ENCODE measurements at places on chromosomes 7 and 10. TPM values are rescaled to one million over a fixed set of nuclear protein-coding genes. Genes with fewer than 3 reads are reported as not detected.

GRCh38 chr7:68432585-68432984 lies 1165.7 kb upstream of the AUTS2 start:
- DNase-seq: no peak

GRCh38 chr10:74502963-74503608 lies 323.3 kb upstream of the KAT6B start:
- DNase-seq: no peak

Gene GHRHR
- total RNA-seq: not detected

GRCh38 chr10:79468015-79468560 lies 22.7 kb upstream of the ZCCHC24 start:
- no peak for DNase-seq

GRCh38 chr10:96252730-96253129 lies 18.6 kb downstream of the BLNK start:
- DNase-seq: no peak

GRCh38 chr7:13908667-13909397 lies 80.6 kb downstream of the ETV1 start:
- no peak for DNase-seq

Gene IFIT1
- 5.4 TPM for total RNA-seq

- no peak for DNase-seq
These were observed 120.1 kb upstream of the AOAH start for GRCh38 chr7:36844374-36844773.

Gene PLPP4
- total RNA-seq: not detected

- peak; percentile 35 for DNase-seq
These were observed 11.3 kb upstream of the ZNF518A start for GRCh38 chr10:96118604-96119450.

DNA sequence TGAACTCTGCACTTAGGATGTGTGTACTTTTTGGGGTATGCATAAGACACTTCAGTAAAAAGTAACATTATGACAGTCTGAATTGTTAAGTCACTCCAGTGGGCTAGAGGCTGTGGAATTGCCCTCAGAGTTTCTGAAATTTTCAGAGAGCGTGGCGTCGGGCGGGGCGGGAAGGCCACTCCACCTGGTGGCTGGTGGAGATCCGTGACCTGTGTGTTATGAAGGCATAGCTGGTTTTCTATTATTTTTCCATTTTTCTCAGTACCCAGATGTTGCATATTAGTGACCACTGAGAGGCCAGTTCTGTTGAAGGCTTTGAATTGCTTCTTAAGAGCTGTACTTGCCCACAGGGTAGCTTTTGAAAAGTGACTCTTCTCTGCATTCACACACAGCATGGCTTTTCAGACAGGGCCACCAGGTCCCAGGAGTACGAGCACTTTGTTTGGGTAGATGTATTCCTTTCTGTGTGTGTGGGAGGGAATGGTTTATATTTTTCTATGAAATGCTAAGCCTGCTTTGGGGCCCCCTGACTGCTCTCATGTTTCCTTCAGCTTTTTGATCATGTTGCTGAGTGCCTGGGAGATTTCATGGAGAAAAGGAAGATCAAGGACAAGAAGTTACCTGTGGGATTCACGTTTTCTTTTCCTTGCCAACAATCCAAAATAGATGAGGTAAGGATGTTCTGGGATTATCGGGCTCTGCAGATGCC lies 52.3 kb downstream of the TACR2 start:
- DNase-seq: no peak

DNA sequence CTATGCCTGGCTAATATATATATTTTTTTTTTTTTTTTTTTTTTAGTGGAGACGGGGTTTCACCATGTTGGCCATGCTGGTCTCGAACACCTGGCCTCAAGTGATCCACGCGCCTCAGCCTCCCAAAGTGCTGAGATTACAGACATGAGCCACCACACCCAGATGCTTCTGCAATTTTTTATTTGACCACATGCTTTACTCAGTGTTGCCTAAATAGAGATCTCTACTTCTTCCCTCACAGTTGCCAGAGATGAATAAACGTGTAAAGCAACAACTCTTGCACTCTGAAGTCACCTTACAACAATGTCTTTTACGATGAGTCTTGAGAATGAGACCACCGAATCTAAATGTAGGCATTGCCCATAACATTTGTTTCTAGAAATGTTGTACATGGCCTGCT lies 107.9 kb upstream of the FRMD4A start:
- DNase-seq: no peak

Gene BTBD16
- 0.40 TPM for total RNA-seq

DNA sequence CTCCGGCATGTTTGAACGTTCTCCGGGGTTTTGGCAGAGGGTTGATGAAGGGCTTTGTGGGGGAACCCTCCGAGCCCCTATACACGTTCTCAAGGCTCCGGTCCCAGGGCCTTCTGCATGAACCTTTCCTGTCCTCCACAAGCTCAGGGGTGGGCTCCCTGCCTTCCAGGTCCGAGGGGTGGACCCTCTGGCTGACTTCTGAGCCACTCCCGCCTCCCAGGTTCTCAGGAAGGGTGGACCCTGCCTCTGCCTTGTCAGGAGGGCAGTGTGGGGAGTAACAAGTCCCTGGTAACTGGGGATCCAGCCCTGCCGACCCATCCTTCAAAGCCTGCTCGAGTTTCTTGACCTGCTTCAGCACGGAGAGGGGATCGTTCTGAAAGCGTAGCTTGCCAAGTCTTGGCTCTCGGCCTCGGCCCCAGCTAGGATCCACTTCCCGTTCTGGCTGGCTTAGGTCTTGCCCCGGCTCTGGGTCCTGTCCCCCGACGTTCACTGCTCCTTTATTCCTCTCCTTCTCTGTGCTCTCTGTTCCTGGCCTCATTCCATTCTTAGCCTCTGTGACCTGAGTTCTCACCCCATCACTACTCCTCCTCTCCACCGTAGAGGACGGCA lies 38.9 kb downstream of the DENND2A start:
- no peak for DNase-seq

GRCh38 chr7:36473454-36474282 lies 84.0 kb downstream of the ANLN start:
- peak; percentile 74 for DNase-seq

GRCh38 chr7:132221356-132221755 lies 354.9 kb downstream of the PLXNA4 start:
- peak; percentile 27 for DNase-seq

Gene SBDS
- 112 TPM for total RNA-seq

Gene CCL24
- total RNA-seq: 18.4 TPM

Gene ACHE
- 5.3 TPM for total RNA-seq

DNA sequence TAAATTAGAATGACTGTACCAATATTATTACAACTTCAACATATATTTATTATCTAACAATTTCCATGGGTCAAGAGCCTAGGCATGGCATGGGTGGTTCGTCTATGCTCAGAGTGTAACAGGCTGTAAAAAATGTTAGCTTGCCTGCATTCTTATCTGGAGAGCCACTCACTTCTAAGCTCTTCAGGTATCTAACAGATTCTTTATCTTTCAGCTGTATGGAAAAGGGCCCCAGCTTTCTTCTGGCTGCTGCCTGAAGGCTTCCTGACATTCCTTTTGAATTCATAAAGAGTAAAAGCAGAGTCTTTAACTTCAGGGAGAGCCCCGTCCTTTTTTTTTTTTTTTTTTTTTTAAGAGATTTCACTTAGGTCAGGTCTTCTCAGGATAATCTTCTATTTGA lies 648.8 kb downstream of the NXPH1 start:
- DNase-seq: no peak

GRCh38 chr10:79457256-79457785 lies 11.9 kb upstream of the ZCCHC24 start:
- no peak for DNase-seq

DNA sequence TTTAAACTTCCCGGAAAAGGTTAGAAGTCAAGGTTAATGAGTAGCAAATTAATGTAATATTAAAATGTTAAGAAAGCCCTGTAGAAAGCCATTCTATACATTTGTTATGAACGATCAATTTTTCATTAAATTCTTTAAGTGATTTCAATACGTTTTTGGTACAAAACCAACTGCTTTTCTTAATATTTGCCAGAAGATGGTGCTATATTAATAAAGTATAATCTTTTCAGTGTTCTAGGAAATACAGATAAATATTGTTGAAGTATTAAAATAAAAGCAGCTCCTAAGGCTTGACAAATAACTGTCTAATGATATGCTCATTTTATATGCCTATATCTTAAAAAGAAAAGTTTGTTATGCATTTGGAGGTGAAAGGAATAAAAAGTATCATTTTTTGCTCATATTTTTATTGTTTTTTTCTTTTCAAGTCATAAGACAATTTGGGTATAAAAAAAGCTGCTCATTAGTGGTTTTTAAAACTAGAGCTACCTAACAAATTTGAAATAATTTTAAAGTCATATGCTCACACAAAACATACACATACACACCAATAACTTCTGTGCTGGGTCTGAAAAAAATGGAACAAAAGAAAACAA lies 130.3 kb upstream of the POT1 start:
- no peak for DNase-seq

Gene EPO
- not detected for total RNA-seq

DNA sequence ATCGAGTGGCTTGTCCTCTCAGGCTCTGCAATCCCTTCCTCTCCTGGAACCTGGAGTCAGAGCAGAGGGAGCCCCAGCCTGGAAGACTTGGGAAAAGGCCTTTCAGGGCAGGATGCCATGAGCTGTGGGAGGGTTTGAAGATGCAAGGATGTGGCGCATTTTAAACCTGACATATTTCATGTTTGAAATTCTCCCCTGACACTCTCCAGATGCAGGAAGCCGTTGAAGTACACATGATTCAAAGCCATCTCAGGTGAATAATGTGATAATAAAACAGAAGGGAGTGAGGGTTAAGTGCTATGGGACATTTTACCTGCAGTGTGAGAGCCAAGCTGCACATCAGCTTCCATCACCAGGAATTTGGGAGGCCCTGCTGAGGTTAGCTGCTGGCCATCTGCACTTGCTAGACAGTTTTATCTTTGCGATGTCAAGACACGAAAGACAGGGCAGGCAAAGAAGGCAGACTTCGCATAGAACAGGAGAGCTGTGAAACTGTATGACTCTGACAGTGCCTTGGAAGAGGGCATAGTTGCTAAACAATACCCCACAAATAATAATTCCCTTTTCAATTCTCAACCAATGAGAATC lies 159.1 kb upstream of the GDF10 start:
- DNase-seq: no peak

Gene HTR5A
- total RNA-seq: not detected

DNA sequence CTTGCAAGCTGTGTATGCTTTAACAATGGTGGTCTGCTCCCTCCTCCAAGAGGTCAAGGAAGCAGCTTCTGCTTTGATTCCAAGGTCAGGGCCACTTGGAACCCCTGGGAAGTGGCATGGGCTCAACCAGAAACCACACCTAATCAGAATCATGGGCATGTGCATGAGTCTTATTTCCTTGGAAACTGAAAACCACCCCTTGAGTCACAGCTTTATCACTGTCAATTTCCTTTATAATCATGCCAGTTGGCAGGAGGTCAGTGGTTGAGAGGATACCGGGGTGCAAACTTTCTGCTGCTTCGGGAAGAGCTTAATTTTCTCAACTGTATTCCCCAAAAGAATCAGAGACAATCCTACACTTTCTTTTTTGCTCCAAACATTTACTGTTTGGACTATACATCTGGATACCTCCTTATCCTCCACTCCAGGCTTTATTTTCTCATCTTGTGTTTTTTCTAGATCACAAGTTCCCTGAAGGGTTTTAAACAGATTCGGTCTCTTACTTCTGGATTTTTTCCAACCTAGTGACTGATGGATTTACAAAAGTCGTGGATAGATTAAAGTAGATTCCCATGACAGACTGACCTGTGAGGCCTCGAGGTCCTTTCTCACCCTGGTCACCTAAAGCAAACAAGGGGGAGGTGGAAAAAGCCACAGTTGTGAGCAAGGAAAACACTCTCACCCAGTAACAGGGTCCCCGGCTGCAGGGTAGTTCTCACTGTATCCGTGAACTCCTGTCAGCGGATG lies 36.0 kb downstream of the COL17A1 start:
- peak; percentile 54 for DNase-seq

- DNase-seq: no peak
These were observed 4.0 kb upstream of the CFAP58 start for GRCh38 chr10:104349623-104350126.

Gene PLXNA4
- 0.77 TPM for total RNA-seq

Gene TBX20
- not detected for total RNA-seq

DNA sequence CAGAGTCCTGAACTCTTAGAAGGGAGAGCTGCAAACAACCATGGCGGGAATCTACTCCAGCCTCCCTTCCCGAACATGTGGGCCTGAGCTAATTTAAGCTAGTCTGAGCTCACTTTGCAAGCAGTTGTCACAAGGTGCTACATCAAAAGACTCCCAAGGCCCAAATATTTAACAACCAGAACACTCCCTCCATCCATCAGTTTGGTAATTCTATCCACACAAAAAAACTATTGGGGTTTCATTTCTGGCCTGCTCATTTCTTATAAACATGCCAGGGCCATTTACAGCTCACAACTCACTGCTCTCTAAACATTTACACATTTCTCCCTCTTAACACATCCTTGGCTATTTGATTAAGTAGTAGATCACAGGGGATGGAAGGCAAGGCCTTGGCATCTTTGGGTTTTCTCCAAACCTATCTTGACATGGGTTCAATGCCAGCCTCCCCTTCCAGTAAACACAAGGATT lies 263.4 kb downstream of the KCNMA1 start:
- DNase-seq: no peak

- DNase-seq: no peak
These were observed 107.4 kb upstream of the GLCCI1 start for GRCh38 chr7:7861211-7861633.

DNA sequence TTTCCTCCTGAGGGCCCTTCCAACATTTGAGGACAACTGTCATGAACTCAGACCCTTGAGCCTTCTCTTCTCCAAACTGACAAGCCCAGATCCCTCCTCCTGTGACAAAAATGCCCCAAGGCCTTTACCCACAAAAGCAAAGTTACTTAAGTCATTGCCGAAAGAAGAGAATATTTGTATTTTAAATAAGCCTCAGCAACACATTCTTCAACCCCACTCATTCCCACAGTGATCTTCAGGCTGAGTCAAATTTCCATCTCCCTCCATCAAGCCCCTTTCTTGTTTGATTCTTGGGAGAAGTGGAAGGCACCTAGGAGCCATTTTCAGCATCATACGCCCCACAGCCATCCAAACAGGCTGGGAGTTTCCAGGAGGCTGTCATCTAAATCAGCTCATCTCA lies 150.8 kb upstream of the PDE1C start:
- peak; percentile 5 for DNase-seq

Gene WDR86
- 1.2 TPM for total RNA-seq

Gene ZPBP
- not detected for total RNA-seq

GRCh38 chr7:93165447-93165846 lies 17.3 kb upstream of the SAMD9L start:
- DNase-seq: no peak

Gene NYAP1
- total RNA-seq: 0.44 TPM

- DNase-seq: no peak
These were observed 111.3 kb downstream of the CABCOCO1 start for GRCh38 chr10:61774031-61774430.

- no peak for DNase-seq
These were observed 2.4 kb downstream of the MIOS start for GRCh38 chr7:7569081-7569527.

Gene NME8
- not detected for total RNA-seq

Gene CYP2C9
- total RNA-seq: 4.0 TPM

Gene GIMAP5
- 5.2 TPM for total RNA-seq

Gene ZNF425
- total RNA-seq: 1.0 TPM

GRCh38 chr10:11307004-11307403 lies 289.3 kb downstream of the CELF2 start:
- DNase-seq: no peak

Gene FAM131B
- total RNA-seq: 0.40 TPM

Gene OR2A42
- not detected for total RNA-seq
